ENCODE measurements at places on chromosomes 16 and 17.

DNA sequence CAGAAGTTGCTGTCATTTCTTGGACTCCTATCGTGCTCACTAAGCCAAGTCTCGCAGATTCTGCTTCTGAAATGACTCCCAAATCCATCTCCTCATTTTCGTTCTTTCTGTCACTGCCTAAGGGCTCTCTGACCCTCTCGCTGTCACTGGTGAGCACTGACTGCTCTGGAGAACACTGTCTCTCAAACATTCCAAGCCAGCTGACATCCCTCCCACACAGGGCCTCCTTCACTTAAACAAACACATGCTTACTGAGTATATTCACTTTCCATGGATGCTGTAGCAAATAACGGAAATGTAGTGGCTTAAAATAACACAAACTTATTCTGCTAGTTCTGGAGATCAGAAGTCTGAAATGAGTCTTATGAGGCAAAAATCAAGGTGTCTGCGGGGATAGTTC is 18.8 kb downstream of the CACNG1 start:
- no peak for DNase-seq

DNA sequence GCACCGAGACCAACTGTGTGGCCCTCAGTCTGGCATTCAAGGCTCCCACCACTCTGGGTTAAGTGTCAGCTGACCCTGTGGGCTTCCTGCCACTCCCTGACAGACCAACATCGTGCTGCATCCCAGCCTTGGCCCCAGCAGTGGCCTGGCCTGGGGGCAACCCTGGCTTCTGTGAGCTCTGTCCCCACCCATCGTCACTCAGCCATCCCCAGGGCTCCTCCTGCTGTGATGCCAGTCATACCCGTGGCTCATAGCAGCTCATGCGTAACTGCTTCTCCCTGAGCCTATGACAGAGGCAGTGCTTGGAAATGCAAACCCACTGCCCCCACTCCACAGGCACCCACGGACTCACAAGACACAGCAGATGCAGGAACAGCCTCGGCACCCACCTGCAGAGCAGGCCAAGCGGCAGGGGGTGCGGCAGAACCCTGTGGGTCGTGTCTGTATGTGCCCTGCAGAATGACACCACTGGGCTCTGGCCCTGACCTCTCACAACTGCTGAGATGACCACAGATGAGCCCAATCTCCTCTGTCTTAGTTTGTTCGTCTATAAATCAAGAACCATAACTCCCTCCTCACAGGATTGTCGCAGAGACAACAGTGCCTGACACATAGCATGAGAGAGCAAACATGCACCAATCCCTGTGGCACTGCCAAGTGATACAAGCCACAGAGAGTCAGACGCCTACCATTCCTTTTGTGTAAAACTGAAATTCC is 26.6 kb downstream of the PIEZO1 start:
- no peak for DNase-seq

- DNase-seq, result no peak
These were observed 577 bp downstream of the TTC19 start for GRCh38 chr17:15999974-16000827.

DNA sequence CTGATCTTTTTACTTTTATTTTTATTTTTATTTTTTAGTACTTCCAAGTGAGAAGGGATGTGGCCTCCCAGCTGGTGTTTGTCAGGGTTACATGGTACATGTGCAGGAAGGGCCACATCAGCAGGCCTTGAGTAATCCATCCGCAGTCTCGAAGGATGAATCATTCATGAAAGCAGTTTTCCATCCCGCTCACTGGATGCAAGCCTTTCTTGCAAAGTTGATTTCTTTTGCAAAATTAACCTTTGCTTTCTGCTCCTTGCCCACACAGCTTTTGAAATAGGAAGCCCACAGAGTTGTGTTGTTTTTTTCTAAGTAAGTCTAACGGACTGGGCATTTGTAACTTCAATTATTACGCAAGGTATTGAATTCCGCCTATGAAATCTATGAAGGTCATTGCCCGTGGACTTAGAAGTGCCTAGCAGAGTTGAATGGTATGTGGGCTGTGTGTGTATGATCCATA is 157.4 kb downstream of the PRKCA start:
- no peak for DNase-seq

- DNase-seq, result no peak
These were observed 52.5 kb downstream of the WSB1 start for GRCh38 chr17:27346228-27346899.

DNA sequence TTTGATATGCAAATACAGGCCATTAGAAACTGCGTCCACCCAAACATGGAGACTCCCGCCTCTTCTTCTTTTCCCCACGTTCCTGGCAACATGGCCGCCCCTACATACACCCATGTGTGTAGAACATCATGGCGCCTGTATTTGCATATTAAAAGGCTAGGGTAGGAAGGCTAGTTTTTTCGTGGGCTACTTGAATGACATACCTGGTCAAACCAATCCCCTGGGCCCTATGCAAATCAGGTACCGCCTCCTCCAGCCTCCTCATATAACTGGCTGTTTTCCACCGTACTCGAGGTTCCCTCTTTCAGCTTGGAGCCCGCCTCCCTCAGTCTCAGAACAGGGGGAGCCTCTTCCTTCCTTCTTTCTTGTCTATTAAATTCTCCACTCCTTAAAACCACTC is 840 bp upstream of the CD300LB start:
- peak; percentile 54 for DNase-seq

Measured in CD4-positive, alpha-beta T cell treated with Interleukin-21 for 1 hour (primary cell).